HFF-Myc (cell line): ENCODE measurements at places on chromosomes 5 and 9.

DNA sequence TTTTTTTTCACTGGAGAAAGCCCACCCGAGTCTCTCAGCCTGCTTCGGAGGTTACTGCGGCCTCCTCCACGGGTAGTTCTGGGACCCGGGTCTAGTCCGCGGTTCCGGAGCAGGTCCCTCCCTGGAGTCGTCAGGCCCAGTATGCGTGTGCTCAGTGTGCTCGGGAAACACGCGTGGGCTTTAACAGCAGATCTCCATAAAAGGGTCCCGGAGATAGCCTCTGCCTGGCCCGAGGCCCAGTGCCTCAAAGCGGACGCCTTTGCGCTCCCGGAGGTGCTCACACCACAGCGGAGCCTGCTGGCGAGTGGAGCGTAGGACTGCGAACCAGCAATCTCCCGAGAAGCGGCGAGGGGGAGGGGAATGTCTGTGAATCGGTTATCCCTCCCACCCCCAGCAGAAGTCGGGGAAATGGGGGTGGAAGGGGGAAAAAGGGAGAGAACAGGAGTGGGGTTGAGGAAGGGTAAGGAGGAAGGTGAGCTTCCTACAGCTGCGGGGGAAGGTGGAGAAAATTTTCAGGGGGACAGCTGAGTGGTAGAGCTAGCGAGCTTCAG is 28.7 kb downstream of the CDKN2A start:
- DNase-seq = no peak

DNA sequence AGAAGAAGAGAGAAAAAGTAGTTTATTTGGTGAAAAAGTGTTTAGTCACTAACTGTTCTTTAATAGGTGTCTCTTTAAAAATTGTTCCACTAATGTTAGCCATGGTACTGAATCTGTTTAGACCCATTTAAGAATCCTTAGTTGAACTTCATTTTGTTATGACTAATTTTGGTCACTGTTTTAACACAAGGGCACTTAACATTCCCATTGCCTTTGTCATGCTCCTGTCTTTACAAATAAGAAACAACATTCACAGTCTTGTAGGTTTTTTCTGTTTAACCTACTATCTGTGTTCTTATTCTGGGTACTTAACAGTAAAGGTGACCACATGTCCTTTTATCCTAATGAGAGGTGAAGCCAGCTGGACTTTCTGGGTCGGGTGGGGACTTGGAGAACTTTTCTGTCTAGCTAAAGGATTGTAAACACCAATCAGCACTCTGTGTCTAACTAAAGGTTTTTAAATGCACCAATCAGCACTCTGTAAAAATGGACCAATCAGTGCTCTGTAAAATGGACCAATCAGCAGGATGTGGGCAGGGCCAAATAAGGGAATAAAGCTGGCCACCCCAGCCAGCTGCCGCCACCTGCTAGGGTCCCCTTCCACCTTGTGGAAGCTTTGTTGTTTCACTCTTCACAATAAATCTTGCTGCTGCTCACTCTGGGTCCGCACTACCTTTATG is 116.7 kb downstream of the WDR70 start:
- DNase-seq = peak; percentile 19

DNA sequence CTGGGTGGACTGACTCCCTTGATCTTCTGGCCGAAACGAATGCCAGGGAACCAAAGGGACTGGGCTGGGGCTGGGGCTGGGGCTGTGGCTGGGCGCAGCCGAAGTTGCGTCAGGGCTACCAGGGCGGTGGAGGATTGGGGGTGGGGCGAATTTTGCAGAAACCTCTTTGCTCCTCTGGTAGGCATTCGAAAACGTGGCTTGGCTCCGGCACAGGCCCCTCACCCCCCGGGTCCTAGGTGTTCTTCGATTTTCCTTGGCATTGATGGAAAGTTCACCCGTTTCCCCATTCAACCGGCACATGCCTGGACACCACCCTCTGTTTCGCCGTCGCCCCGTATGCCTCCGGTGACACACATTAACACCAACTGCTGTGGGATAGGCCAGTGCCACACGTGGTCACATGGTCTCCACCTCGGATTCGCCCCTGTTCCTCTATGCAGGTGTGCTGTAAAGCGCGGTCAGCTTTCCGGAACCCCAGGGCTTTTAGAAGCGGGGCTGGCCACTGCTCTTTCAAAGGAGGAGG is 477.1 kb downstream of the SPATA31A7 start:
- DNase-seq = no peak

GRCh38 chr5:140186267-140186671 is 11.3 kb downstream of the CYSTM1 start:
- no peak for DNase-seq

- no peak for DNase-seq
Observed at GRCh38 chr9:14723301-14723700, 768 bp upstream of the CER1 start.

- no peak for DNase-seq
Observed at GRCh38 chr5:165620394-165620793, 2115.0 kb downstream of the MAT2B start.

DNA sequence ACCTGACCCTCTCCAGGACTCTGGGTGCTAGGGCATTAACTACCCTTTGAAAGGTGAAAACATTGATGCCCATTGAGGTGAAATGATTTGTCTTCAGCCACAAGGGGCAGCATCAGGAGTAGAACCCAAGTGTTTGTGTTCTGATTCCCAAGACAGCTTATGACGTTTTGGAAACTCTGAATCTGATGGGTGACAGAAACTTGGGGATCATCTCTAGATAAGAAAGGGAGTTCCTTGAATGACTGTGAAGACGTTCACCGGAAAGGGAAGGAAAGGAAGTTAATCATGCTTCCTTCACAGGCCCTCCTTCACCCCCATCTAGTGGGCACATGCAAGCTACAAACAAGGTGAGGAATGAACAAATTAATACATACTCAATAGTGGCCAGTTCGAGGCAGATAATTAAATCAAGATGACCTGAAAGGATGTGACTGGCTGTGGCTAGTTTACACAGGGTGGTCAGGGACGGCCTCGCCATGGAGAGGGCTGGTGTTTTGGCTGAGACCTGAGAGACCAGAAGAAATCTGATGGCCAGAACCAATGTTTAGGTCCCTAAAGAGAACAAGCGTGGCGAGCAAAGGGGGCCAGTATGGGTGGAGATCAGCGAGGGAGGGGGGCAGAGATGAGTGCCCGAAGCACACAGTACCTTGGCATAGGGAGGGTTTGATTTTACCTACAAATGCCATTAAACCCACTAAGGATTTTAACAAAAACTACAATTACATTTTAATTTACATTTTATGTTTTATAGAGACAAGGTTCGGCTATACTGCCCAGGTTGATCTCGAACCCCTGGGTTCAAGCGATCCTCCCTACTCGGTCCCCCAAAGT is 937 bp upstream of the SLC26A2 start:
- peak; percentile 35 for DNase-seq

GRCh38 chr9:114317665-114318357 is 5.1 kb upstream of the ORM1 start:
- DNase-seq = no peak

DNA sequence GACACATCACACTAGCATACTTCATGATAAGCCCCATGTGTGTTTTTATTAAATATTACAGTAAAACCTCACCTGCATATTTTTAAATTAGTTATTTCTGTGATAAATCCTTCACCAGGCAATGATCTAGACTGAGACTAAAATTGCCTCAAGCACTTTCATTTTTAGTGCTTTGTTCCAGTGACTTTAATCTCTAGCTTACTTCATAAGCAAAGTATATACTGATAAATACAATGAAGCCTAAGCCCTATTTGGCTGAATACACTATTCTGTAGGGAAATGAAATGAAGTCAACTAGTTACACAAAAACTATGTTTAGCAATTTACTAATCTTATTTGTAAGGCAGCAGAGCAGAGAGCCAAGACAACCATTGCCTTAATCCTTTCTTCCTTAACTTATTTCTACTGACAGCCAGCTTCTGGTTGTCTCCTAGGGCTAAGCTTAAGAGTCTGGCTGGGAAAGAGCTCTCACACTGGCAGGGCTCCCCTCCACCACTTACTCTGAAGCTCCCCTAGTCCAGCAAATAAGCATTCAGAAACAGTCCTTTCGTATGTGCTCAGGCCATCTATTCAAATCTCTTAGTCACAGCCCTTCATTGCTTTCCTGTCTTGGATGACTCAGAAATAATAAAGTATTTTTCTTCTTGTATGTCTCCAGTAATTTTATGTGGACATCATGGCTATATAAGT is 31.4 kb upstream of the MTAP start:
- peak; percentile 38 for DNase-seq

GRCh38 chr5:73766902-73767301 is 140.9 kb downstream of the ARHGEF28 start:
- DNase-seq = no peak

GRCh38 chr5:113156271-113156877 is 179.8 kb downstream of the DCP2 start:
- no peak for DNase-seq

GRCh38 chr9:30982301-30982700 is 1402.1 kb upstream of the ACO1 start:
- no peak for DNase-seq
